Upper lobe of right lung (tissue), 1 donor: ENCODE measurements at places on chromosomes 11 and 22. TPM values are rescaled to one million over a fixed set of nuclear protein-coding genes. Genes with fewer than 3 reads are reported as not detected.

The CYB5R2 gene
- total RNA-seq = 14.2 TPM

The ARHGEF17 gene
- 74.5 TPM for total RNA-seq

The PKDREJ gene
- total RNA-seq = not detected

The SPON1 gene
- total RNA-seq = 76.8 TPM

The TENM4 gene
- total RNA-seq = 4.3 TPM

The C11orf21 gene
- 6.5 TPM for total RNA-seq

The PPFIBP2 gene
- total RNA-seq = 26.8 TPM

The FBLN1 gene
- 272 TPM for total RNA-seq

The PRR5 gene
- total RNA-seq = 13.6 TPM

The SLC22A6 gene
- not detected for total RNA-seq

The CDC45 gene
- 0.58 TPM for total RNA-seq

The MMP10 gene
- total RNA-seq = 0.23 TPM

The SHANK3 gene
- total RNA-seq = 59.9 TPM

- DNase-seq = no peak
- peaks cover 74% of the 10 kb centered on the region for H3K36me3 ChIP-seq
- peaks cover 14% of the 10 kb centered on the region for H3K4me1 ChIP-seq
Observed at GRCh38 chr11:35197292-35197691, 58.3 kb downstream of the CD44 start.

DNA sequence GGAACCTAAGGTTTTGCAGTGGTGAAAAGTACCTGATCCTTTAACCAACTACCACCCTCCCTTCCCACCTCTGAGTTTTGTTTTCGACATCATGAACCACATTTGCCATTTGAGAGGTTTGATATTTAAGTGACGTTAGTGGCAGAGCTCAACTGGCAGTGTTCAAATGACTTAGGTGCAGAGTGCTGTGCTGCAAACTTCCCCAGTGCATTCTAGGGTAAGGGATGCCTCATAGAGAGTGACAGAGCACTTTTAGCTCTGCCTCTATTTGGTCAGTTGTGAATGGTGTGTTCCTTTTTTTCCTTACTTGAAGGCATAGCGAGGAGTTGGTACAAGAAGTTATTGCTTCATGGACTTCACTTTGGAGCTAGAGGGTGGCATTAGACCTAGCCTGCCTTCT, 9.4 kb downstream of the BMAL1 start:
- DNase-seq = no peak
- no peaks in the 10 kb centered on the region for H3K4me1 ChIP-seq
- H3K27ac ChIP-seq = no peak overlapping the region
- H3K36me3 ChIP-seq = no peaks in the 10 kb centered on the region

GRCh38 chr11:65290448-65291165, 24.1 kb upstream of the CDC42EP2 start:
- peaks cover 56% of the 10 kb centered on the region for H3K4me1 ChIP-seq
- H3K27ac ChIP-seq = peak overlapping the region; percentile 89
- peak; percentile 91 for DNase-seq

GRCh38 chr11:116980136-116980793, 118.0 kb downstream of the SIK3 start:
- H3K27me3 ChIP-seq = no peaks in the 10 kb centered on the region

GRCh38 chr11:115955803-115956202, 451.6 kb upstream of the CADM1 start:
- H3K4me1 ChIP-seq = no peaks in the 10 kb centered on the region
- no peak overlapping the region for H3K4me3 ChIP-seq
- H3K27ac ChIP-seq = no peak overlapping the region
- no peak for DNase-seq
- H3K36me3 ChIP-seq = no peaks in the 10 kb centered on the region

GRCh38 chr11:61730240-61730994, 22.0 kb upstream of the MYRF start:
- no peak overlapping the region for H3K4me3 ChIP-seq
- H3K4me1 ChIP-seq = peaks cover 8% of the 10 kb centered on the region
- no peak for DNase-seq
- no peak overlapping the region for H3K27ac ChIP-seq

- peak; percentile 81 for DNase-seq
- peak overlapping the region; percentile 40 for H3K4me3 ChIP-seq
- peak overlapping the region; percentile 93 for H3K27ac ChIP-seq
- H3K4me1 ChIP-seq = peaks cover 80% of the 10 kb centered on the region
Observed at GRCh38 chr11:67276781-67277230, 10.5 kb downstream of the GRK2 start.

- no peaks in the 10 kb centered on the region for H3K36me3 ChIP-seq
- no peak overlapping the region for H3K27ac ChIP-seq
- DNase-seq = no peak
- H3K4me1 ChIP-seq = no peaks in the 10 kb centered on the region
- no peak overlapping the region for H3K4me3 ChIP-seq
- H3K27me3 ChIP-seq = no peaks in the 10 kb centered on the region
Observed at GRCh38 chr11:32658639-32659406, 75.2 kb downstream of the EIF3M start.

DNA sequence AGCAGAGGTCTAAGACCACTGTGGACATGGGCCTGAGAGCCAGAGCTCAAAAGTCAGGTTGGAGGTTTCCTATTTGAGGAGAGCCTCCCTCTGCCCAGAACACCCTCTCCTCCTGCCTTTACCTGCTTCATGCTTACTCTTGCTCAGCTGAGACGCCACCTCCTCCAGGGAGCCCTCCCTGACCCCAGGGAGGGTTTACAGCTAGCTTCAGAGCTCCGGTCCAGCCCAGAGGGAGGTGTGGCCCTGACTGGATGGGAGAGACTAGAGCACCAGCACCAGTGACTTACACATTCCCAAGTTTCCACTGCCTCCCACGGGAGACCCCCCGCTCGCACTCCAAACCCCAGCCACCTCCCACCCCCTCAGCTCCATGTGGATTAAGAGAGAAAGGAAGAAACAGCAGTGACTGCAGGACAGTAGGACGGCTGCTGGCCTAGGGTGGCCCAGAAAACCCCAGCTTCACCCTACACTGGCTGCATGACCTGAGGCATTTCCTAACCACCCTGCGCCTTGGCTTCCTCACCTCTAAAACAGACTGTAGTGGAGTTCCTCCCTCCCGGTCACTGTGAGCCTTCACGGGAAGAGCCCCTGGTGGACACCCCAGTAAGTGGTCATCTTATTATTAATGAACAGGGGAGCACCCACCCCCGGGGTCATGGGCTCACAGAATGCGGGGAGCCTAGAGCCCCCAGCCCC, 24.5 kb upstream of the PDGFB start:
- H3K4me1 ChIP-seq = peaks cover 4% of the 10 kb centered on the region
- no peak overlapping the region for H3K4me3 ChIP-seq
- no peaks in the 10 kb centered on the region for H3K27me3 ChIP-seq
- no peaks in the 10 kb centered on the region for H3K36me3 ChIP-seq
- no peak for DNase-seq

GRCh38 chr11:123080015-123080414, 18.1 kb upstream of the HSPA8 start:
- no peaks in the 10 kb centered on the region for H3K36me3 ChIP-seq
- peaks cover 11% of the 10 kb centered on the region for H3K4me1 ChIP-seq
- no peaks in the 10 kb centered on the region for H3K27me3 ChIP-seq
- no peak overlapping the region for H3K4me3 ChIP-seq
- no peak for DNase-seq
- no peak overlapping the region for H3K27ac ChIP-seq

DNA sequence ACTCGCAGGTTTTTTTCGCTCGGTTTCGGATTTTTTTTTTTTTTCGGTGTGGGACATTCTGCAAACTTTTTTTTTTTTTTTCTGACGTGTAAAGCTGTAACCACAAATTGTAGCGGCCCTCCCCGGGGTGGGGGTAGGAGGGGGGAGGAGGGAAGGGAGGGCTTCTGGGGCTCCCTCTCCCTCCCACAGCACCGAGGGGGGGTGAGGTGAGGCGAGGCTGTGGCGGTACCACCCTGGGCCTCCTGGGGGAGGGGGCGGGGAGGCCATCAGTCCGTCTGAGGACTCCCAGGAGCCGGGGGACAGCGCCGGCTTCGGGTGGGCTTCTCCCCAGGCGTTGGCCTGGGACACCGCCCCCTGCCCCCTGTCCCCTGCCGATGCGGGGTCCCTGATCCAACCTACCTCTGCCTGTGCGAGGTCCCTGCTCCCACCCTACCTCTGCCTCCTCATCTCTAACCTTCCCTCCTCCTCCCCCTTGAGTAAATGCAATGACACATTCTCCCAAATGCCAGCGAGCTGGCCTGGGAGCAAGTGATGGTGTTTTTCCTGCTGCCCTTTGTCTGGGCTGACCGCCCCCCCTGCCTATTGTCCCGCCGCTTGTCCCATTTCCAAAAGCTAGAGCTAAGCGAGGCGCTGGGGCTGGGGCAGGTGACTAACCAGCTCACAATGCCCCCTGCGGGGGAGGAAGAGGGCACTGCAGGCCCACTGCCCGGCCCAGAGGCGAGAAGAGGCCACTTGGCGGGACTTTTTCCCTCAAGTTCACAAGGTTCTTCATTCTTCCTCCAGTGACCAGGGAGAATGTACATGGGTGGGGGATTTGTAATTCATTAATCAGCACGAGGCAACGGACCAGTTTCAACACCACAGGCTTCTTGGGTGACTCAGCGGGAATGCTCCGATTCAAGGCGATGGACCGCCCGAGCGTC, 511 bp upstream of the CLCF1 start:
- no peaks in the 10 kb centered on the region for H3K27me3 ChIP-seq
- H3K4me3 ChIP-seq = peak overlapping the region; percentile 73
- H3K27ac ChIP-seq = peak overlapping the region; percentile 91
- H3K36me3 ChIP-seq = no peaks in the 10 kb centered on the region
- H3K4me1 ChIP-seq = peaks cover 44% of the 10 kb centered on the region

DNA sequence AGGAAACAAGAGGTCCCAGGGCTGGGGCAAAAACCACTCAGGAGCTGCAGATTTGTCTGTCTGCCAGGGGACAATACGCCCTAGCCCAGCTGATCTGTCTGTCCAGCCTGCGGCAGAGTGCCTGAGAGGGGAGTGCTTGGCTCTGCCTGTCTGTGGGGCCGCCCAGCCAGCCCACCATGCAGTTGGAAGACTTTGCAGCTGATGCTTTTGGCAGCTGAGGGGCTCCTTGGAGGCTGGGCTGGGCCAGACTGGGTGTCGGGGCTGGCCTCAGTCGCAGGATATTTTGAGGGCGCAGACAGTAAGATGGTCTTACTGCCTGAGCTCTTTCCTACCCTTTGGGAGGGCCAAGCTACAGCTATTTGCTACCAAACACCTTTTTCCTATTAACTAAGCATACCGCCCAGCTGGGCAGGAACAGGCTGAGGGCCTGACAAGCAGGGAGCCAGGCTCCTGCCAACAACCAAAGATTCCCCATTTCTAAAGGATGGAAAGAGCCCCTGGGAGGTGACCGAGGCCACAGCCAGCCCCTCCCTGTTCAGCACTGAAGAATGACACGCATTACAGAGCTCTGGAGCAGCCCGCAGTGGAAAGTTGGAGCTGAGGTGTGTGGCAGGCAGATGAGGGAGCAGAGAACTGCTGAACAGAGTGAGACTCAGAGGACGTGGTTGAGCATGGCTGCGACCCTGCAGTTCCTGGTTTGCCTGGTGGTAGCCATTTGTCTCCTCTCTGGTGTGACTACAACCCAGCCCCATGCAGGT, at the start of gene FAM180B:
FAM180B (plus strand) TSS at position 581 of the 758 bp plus-strand sequence; CDS start at position 672, 91 bp downstream.
- peaks cover 7% of the 10 kb centered on the region for H3K27me3 ChIP-seq
- no peaks in the 10 kb centered on the region for H3K4me1 ChIP-seq
- no peak within 1 kb of the TSS for H3K4me3 ChIP-seq
- DNase-seq = no peak

DNA sequence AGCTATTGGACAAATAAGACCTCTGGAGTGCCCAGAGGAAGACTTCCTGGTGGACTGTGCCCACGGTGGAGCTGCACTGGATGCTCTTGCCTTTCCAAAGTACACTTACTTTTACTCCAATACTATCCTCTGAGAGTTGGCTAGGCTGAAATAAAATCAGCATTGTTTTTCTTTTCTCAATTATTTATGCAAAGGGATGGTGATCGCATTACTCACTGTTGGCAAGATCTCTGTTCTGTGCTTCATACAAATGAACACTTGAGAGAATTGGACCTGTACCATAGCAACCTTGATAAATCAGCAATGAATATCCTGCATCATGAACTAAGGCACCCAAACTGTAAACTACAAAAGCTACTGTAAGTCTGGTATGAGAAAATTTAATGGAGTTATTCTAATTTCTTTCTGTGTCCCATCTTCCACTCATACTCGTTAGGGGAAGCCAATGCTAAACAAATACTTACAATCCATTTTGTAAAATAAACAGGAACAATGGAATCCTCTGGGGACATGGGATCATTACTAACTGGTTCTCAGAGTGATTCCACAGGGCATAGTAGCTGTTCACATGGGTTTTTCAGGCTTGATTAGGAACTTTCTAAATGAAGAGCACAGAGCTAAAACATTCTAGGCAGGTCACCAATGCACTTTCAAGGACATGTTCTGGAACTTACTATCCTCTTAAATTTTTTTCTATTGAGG, 26.3 kb downstream of the NLRP14 start:
- no peak for DNase-seq
- no peaks in the 10 kb centered on the region for H3K4me1 ChIP-seq
- no peak overlapping the region for H3K4me3 ChIP-seq

DNA sequence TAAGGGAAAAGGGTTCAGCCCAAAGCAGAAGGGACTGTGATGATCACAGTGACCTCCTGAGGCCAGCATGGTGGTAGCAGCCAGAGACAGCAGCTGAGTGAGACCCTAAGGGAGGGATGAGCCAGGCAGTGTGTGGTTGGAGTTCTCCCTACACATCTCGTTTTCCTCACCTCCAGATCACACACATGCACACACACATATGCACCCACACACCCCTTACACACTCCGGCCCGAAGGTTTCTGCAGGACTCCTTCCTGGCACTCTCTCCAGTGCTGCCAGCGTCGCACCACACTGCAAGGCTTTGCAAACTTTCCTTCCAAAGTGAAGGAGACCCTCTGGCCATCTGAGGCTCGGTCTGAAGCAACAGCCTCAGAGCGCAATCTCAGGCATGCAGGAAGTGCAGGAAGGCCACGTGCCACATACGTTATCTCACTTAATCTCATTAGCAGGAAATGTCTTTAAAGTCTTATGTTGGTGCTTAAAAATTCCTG, 26.9 kb upstream of the TP53I11 start:
- H3K4me1 ChIP-seq = peaks cover 41% of the 10 kb centered on the region
- peak overlapping the region; percentile 8 for H3K4me3 ChIP-seq
- peak overlapping the region; percentile 24 for H3K27ac ChIP-seq
- no peaks in the 10 kb centered on the region for H3K36me3 ChIP-seq
- no peaks in the 10 kb centered on the region for H3K27me3 ChIP-seq
- DNase-seq = no peak

- no peak overlapping the region for H3K4me3 ChIP-seq
- peaks cover 47% of the 10 kb centered on the region for H3K4me1 ChIP-seq
- H3K36me3 ChIP-seq = no peaks in the 10 kb centered on the region
- no peak for DNase-seq
- no peaks in the 10 kb centered on the region for H3K27me3 ChIP-seq
Observed at GRCh38 chr11:45091563-45092403, 54.7 kb upstream of the PRDM11 start.
